ENCODE measurements at places on chromosomes 16 and 17.
A peak's percentile ranks its signal among the peaks of the same experiment; 100 is the strongest.

GRCh38 chr16:23842137-23842600 lies 6.4 kb downstream of the PRKCB start:
- DNase-seq, result no peak

DNA sequence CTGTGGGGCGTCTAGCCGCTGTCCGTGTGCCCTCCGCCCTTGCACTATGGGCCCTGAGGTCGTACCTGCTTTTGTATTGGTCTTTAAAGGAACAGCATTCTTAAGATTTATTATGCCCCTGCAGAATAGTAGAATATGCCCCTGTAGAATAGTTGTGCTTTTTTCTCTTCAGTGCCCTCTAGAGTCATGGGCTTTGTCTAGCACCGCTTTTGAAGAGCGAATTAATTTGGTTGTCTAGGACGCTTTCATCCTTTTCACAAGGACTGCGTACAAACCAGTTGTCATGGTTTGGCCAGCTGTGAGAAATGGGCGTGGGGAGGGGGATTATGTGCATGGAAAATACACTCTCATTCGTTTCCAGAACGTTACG lies 621 bp downstream of the CEP95 start:
- DNase-seq, result peak; percentile 72

DNA sequence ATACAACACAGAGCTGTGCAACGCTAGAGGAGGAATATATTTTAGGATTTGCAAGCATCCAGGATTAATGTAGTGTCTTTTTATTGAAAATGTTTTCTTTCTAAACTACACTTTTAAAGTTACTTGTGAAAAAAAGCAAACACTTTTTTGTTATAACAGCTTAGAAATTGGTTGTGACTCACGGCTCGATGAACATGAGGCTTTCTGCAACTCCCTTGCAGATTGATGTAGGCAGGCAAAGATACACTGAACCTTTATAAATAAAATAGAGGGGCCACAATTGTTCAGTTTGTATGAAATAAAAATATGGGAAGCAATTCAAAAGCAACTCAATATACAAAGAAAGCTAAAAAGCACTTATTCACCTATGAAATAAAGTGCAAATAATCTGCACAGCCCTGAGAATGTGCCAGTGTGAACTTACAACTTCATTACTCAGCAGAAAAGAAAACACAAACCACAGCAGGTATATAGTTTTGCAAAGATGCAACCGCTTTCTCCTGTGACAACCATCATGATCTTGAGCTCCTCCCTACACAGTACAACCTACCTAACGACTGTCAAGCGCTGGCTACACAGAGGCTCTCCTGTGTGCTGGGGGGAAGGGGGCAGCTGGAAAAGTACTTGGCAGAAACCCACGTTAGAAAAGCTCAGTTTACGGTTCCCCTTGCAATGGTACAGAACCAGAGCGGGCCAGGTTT lies 948 bp downstream of the LUC7L start:
- DNase-seq, result no peak

DNA sequence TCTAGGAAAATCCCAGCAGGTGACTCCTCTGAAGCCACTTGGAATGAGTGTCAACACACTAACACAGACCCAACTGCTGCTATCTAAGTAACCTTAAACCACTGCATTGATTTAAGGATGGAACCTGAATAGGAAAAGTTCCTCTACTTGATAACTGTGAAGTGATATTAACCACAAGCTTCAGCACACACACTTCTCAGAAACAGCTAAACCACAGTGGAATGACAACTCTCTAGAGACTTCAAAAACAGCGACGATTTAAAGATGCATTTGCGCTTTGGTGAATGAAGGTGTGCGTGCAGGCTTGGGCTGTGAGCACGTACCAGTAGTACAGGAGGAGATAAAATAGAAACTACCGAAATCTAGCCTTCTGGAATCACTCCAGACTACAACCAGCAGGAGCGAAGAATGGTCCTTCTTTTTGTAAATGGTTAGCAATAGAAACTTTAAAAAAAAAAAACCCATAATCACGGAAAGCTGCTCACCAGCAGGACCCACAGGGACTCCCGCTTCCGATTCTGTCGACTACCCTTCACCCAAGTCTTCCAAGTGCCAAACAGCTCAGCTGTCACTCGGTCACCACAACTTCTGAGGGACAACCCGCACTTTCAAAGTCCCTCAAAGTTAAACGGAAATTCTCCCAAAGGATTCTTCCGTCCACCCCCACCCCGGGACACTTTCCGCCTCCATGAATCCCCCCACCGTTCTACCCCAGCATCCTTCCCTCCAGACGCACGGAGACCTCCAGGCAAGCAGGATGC lies 137.7 kb upstream of the CORO6 start:
- no peak for DNase-seq

- no peak for DNase-seq
These were observed 99.7 kb downstream of the ENGASE start for GRCh38 chr17:79174193-79174765.

- DNase-seq, result no peak
These were observed 14.5 kb downstream of the CD2BP2 start for GRCh38 chr16:30340621-30341020.

GRCh38 chr17:38350035-38350434 lies 1.6 kb upstream of the SOCS7 start:
- no peak for DNase-seq

DNA sequence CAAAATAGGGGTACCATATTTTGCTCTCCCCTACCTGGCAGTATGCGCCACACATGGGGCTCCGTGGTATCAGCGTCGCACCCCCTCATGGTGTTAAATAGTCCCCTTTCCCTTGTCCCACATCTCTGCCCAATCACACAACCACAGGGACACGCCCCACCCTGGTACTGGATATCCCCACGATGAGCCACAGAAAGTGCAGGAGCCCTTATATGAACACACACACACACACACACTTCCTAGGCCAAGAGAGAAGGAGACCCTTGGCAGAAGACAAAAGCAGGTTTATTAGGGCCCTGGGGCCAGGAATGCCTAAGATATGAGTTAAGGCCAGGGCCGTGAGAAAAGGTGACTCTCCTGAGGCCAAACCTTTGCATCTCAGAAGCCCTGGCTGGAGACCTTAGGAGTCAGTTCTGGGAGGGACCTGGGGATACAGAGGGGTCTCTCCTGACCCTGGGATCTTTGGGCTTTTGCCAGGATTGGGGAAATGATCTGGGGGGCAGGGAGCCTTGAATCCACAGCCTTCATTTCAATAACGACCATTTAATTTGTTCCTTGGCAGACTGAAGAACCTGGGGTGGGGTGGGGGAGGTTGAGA lies 11.6 kb downstream of the COPZ2 start:
- no peak for DNase-seq

- no peak for DNase-seq
These were observed 10.9 kb upstream of the HS3ST6 start for GRCh38 chr16:1929105-1929504.

DNA sequence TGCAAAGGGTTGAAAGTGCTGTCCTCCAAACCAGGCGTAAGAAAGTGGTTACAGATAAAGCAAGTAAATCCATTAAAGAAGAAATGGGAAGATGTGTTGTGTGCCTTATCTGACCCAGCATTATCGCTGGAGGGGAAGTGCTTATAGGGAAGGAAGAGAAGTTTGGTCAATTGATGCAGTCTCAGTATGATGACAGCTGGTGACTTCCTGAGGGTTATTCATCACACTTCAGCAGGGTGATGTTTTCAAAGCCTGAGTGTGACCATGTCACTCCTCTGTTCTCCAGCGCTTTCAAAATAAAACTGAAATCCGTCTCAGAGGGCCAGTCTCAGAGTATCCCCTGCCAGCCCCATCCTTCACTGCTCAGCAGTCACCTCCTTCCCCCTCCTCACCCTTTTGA lies 505.4 kb upstream of the RBFOX1 start:
- no peak for DNase-seq

- no peak for DNase-seq
These were observed 19.7 kb downstream of the APPBP2 start for GRCh38 chr17:60506312-60506711.

DNA sequence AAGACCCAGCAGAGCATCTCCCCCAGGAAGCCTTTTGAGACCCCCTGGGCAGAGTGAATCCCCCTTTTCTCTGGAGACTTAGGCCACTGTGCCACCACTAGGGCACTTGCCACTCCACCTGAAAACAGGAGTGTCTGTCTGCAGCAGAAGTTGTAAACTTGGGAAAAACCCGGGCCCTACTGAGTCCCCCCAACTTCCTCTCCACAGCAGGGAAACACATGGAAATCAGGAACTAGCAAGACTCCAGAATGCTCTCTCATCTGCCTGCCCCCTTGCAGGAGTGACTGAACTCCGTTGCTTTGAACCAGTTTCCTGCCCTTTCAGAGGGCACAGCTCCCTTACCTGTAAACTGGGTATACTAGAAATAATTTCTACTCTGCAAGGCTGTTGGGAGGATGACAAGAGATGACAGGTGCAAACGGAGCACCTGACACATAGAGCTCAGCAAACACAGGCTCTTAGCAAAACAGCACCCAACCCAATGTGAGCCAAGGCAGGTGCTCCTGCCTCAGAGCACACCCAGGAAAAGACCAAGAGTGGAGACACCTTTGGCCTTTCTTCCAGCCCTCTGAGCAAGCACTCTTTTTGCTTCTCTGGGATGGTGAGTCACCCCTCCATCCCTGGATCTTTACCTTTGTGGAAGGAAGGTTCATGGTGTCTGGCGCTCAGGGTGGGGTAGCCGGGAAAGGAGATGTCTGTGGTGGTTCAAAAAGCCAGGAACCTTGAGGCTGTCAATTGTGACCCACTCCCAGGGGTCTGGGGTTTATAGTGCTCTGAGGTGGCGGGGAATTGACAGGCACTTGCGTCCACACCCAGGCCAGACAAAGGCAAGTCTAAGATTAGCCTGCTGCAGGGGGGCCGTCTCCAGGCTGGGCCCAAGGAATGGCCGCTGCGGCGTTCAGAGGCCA lies at the start of gene HCRT:
TSS of gene HCRT (minus strand) at position 740 of the 908 bp plus-strand sequence. CDS start at position 653, 87 bp downstream.
- no peak for DNase-seq
